ENCODE measurements at places on chromosomes 7 and 10.

- no peak for DNase-seq
These were observed 77.7 kb upstream of the GPR37 start for GRCh38 chr7:124843336-124843735.

DNA sequence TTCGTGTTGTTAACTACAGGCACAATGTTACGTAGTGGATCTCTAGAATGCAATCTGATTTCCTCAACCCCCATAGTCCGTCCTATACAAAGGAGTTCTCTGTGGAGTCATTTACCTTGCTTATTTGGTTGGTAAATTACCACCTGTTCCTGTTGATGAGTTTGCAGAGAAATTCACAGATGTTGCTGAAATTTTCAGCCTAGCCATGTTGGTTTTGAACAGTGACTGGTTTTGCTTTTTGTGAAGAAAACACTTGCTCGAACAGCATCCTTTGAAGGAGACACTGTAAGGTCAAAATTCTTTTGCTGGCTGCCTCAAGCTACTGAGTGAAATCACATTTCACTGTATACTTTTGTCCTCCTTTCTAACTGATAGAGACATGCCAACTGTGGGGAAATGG, 15.4 kb upstream of the PRKCQ start:
- no peak for DNase-seq

- DNase-seq: no peak
These were observed 1024.8 kb upstream of the AUTS2 start for GRCh38 chr7:68573271-68574005.

GRCh38 chr7:30157204-30157603, 22.4 kb downstream of the MTURN start:
- DNase-seq: no peak

GRCh38 chr10:79182781-79183467, 114.2 kb downstream of the ZMIZ1 start:
- DNase-seq: no peak

DNA sequence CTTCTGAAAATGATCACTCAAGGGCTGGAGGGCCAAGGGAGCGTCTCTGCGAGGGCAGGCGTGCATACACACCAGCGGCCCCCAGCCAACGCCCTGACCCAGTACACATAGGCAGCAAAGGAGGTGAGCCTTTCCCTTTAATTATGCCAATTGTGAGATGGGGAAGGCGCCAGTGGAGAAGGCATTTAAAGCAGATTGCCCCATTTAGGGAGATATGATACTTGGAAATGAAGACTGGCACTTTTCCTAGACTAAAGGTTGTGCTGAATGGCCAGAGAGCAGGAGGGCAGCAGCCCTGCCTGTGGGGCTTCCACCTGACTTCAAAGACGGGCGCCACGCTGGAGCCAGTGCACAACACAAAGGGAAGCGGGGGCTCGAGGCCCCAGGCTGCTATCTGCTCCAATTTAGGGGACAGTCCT, 24.1 kb downstream of the HIPK2 start:
- no peak for DNase-seq

DNA sequence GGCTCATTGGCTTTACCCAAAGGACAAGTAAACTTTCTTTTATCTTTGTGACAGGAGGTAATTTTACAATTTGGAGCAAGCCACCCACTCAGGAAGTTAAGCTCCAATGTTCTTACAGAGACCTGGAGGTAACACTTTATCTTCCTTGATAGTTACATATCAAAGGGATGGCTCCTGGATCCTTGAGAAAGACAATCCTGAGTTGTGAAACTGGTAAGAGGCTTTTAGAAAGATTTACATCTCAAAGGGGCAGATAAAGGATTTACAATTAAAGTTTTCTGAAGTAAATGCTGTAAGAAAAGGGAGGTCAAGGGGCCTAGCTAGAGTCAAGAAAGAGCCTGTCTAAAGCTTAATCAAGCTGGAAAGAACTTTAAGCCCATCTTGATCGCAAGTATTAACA, 124.4 kb upstream of the ZNF804B start:
- DNase-seq: no peak

DNA sequence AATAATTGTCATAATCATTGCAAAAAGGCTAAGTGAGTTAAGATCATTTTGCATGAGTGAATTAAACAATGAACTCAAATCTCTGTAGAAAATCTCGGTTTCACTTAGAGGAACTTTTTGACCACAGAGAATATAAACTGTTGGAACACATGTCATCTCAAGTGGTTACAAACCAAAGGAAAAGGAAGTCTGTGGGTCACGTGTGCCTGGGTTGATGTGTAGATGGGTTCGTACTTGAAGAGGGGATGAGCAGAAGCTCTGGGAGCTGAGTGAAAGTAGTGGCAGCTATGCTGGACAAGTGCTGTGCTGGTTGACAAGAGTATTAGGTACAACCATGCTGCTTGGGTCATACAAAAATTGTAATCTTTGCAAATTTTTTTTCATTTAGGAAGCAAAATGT, 35.0 kb downstream of the GLRX3 start:
- DNase-seq: no peak

DNA sequence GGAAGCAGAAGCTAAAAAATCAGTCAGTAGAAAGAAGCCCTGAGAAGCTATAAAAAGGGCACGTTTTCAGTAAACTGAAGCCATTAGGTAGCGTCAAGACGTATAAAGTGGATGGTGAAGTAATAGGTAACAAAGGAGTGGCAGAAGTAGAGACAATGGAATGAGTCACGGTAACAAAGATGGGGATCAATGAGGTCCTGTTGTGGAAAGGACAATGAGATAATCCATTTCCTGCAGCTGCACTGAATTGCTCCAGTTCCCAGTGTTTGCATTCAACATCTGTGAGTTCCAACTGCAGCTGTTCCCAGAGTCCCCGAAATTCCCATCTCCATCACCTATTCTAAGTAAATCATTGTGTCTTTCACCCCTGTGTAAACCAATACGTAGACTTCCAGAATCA, 4.8 kb upstream of the HYCC1 start:
- no peak for DNase-seq

DNA sequence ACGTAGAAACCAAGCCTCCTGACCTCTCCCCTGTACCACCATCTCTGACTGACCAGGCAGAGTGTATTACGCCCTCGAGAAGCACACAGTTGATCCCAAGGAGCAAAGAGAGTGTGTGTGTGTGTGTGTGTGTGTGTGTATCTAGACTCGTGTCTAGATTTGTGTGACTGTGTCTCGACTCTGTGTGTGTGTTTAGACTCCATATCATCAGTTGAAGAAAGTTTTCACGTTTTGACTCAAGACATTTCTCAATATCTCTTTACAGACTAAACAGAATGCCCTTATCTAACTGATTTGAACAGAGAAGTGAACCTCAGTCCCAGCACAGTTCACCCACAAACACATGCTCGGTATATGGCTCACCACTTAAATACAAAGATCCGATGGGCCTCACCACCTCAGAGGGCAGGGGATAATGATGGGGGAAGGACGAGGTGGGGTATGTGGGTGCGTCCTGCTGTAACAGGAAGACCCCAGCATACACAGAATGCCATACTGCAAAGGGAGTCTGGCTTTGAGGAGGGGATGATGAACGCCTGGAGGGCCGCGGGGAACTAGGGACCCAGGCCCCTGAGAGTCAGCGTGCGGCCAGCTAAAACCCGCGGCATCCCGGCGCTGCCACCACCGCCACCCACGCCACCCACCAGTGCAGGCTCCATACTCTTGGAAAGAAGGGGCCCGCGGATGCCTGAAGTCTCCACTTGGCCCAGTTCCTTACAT, 780 bp downstream of the ALDH18A1 start:
- no peak for DNase-seq

- no peak for DNase-seq
These were observed 3.0 kb downstream of the BUB3 start for GRCh38 chr10:123157210-123157609.

- DNase-seq: no peak
These were observed 898.6 kb upstream of the POT1 start for GRCh38 chr7:125828153-125828700.

Measured in stimulated activated CD4-positive, alpha-beta T cell treated with anti-CD3 and anti-CD28 coated beads, Interleukin-12 subunit alpha, Interleukin-12 subunit beta, amount 100 ng/mL, for 4 hours (primary cell).